ENCODE measurements at places on chromosomes 2 and 18. TPM values are rescaled to one million over a fixed set of nuclear protein-coding genes. Genes with fewer than 3 reads are reported as not detected.

DNA sequence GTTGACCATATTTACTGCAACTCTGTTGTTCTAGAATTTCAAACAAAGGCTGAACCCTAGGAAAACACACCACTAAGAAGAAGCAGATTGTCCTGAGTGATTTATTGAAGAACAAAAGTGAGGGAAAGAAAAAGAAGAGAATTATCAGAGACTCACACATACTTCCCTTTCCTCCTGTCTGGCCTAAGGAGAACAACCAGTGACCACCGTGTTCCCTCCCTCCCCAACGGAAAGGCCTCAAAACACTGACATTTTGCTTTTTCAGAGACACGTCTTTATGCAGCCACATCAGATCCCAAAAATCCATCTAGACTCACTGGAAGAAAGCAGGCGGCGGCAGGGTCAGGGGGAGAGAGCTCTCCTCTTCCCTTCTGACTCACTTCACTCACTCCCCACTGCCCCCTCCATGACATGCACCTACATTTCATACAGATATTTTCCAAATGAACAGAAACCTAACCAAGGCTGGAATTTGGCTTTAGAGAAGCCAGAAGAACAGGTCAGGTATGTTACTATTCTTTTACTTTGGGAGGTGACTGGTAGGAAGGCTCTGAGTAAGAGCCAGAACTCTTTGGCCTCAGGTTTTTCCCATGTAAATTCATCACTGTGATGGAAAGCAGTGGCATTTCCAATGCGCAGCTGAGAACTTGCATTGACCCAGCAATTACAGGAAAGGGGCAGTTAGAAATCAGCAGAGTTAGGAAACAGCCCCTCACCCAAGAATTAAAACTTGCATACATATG lies 169.9 kb downstream of the BCL11A start:
- H3K36me3 ChIP-seq: no peaks in the 10 kb centered on the region
- peaks cover 3% of the 10 kb centered on the region for H3K4me1 ChIP-seq
- H3K4me3 ChIP-seq: no peak overlapping the region
- DNase-seq: no peak
- no peak overlapping the region for H3K27ac ChIP-seq

DNA sequence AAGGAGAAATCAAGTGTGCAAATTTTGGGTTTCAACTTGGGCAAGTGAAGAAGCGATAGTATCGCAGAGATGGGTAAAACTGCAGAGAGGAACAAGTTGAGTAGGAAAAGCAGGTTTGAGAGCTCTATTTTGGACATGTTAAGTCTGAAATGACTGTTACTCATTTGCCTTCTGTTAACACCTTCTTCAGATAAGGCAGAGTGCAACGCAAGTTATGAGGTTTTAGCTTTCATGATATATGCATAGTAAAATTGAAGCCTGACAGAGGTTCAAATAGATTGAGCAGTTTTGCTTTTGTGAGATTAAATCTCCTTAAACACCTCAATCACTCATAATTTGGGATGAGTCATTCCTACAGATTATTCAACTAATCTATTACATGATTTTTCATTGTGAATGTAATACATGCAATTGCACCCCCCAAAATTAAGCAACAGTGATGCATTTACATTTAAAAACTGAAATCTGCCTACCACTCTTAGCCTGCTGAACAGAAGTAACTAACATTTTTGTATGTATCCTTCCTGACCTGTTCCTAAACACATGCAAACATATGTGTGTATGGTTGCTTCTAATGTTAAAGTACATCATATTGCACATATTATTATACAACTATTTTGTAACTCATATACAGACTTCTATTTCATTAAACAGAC lies 575.4 kb downstream of the ARHGAP15 start:
- no peak for DNase-seq
- H3K27ac ChIP-seq: no peak overlapping the region
- H3K4me3 ChIP-seq: no peak overlapping the region
- H3K36me3 ChIP-seq: no peaks in the 10 kb centered on the region

DNA sequence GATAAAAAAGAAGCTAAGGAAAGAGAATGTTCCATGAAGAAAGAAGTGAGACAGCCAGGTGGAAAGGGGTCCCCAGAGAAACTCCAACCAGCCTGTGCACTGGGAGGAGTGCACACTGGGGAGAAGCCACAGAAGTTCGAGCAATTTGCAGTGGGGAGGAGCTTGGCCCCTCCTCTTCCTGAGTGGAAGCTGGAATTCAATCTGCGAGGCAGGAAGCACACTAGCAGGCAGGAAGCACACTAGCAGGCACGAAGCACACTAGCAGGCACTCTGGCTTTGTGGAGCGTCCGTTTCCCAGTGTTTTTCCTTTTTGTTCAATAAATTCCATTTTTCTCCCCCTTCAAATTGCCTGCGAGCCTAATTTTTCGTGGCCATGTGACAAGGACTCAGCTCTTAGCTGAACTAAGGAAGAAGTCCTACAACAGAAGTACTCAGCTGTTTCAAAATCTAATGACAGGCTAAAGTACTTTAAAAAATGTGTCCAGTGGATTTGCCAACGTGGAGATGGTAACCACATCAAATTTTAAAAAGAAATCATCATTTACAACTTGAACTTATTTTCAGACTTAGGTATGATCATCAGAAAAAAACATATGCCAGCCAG lies 21.4 kb upstream of the SPIRE1 start:
- H3K36me3 ChIP-seq: peaks cover 42% of the 10 kb centered on the region
- no peak overlapping the region for H3K4me3 ChIP-seq
- no peak overlapping the region for H3K27ac ChIP-seq
- no peaks in the 10 kb centered on the region for H3K4me1 ChIP-seq

- no peaks in the 10 kb centered on the region for H3K27me3 ChIP-seq
- no peaks in the 10 kb centered on the region for H3K36me3 ChIP-seq
- no peak overlapping the region for H3K27ac ChIP-seq
- DNase-seq: no peak
These were observed 395.4 kb downstream of the EPHA4 start for GRCh38 chr2:221176667-221177066.

DNA sequence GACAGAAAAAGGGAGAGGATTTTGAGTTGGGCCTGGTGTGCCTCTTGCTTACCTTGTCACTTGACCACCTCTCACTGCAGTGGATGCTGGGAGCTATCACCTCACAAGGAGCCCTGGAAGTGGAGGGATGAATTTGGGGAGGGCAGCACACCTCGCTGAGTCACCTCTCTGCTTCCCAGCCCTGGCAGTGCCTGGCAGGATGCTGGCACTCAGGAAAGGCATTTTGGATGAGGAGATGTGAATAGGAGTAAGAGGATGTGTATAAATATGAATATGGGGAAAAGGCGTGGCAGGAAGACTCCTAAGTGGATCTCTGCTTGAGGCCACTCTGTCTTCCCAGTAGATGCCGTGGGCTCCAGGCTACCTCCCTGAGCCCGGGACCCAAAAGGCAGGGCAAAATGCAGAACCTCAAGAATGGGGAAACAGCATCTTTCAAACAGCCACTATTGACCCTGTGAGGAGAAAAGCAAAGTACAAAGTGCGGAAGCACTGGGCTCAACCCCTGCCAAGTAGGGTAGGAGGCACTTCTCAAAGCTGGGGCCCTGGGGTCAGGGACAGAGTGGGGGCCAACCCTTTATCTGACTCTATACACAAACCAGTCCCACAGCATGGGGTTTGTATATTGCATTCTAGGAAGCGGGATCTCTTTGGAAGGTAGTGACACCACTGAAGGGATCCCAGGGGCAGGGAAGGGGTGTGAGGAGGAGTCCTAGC lies 164.5 kb upstream of the GLI2 start:
- H3K4me3 ChIP-seq: no peak overlapping the region
- no peaks in the 10 kb centered on the region for H3K36me3 ChIP-seq
- H3K4me1 ChIP-seq: peaks cover 13% of the 10 kb centered on the region
- peaks cover 72% of the 10 kb centered on the region for H3K27me3 ChIP-seq

DNA sequence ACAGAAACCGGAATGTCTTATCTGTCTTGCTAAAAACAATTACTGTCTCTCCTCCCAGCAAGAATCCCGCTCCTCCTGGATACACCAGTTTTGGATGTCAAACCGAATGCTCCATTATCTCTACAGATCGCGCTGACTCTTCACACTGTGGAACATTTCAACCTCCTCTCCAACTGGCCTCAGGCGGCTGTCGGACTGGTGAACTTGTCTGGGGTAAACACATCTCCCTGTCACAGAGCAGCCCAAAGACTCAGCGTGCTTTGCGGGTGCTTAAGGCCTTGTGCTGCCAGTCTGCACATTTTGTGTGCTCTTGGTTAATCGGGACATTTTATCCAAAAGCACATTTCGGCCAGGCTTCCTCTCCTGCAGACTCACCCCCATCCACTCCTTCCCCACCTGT lies 173.1 kb downstream of the ICOS start:
- H3K27me3 ChIP-seq: no peaks in the 10 kb centered on the region
- H3K4me3 ChIP-seq: no peak overlapping the region
- no peaks in the 10 kb centered on the region for H3K4me1 ChIP-seq
- H3K27ac ChIP-seq: no peak overlapping the region
- H3K36me3 ChIP-seq: no peaks in the 10 kb centered on the region

GRCh38 chr18:36850527-36851201 lies 21.7 kb downstream of the KIAA1328 start:
- H3K36me3 ChIP-seq: no peaks in the 10 kb centered on the region
- no peak overlapping the region for H3K27ac ChIP-seq
- no peaks in the 10 kb centered on the region for H3K27me3 ChIP-seq
- no peaks in the 10 kb centered on the region for H3K4me1 ChIP-seq
- H3K4me3 ChIP-seq: no peak overlapping the region
- no peak for DNase-seq

DNA sequence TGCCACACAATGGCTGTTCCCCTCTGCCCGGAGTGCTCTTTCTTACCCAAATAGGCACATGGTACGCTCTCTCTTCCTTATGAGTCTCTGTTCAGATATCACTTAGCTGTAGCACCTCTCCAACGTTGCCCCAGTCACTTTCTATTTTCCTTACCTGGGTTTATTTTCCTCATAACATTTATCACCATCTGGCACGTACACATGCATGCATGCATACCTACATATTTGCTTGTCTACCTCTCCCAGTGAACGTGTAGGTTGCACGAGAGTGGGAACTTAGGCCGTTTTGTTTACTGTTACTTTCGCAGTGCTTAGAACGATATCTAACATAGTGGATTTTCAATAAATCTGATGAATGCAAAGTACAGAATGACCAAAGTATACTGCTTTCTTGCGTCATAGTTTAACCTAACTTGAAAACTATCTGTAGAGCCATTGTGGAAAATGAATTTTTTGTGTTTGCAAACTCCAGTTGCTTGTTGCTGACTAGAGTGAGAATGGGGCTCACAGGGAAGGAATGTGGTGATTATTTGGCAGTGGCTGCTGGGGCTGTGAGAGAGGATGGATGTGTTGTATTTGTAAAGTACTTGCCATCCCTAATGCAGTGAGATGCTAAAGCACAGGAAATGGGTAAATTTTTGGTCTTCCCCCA lies 47.1 kb downstream of the ACSL3 start:
- peak; percentile 80 for DNase-seq
- H3K4me3 ChIP-seq: no peak overlapping the region
- peaks cover 20% of the 10 kb centered on the region for H3K36me3 ChIP-seq
- H3K4me1 ChIP-seq: no peaks in the 10 kb centered on the region
- H3K27ac ChIP-seq: no peak overlapping the region

GRCh38 chr2:37665604-37666362 lies 5.7 kb downstream of the CDC42EP3 start:
- no peaks in the 10 kb centered on the region for H3K27me3 ChIP-seq
- H3K27ac ChIP-seq: no peak overlapping the region
- peaks cover 60% of the 10 kb centered on the region for H3K36me3 ChIP-seq
- H3K4me1 ChIP-seq: peaks cover 8% of the 10 kb centered on the region
- DNase-seq: no peak

GRCh38 chr2:213932-214693 lies 49.7 kb downstream of the SH3YL1 start:
- H3K27me3 ChIP-seq: peaks cover 16% of the 10 kb centered on the region
- H3K4me1 ChIP-seq: no peaks in the 10 kb centered on the region

Gene EDAR
- not detected for total RNA-seq

Gene TNFRSF11A
- 13.7 TPM for total RNA-seq

Gene MAPK4
- total RNA-seq: 1.4 TPM

Gene COLEC12
- 97.7 TPM for total RNA-seq

Gene HOXD8
- not detected for total RNA-seq

Gene RASGRP3
- total RNA-seq: not detected

All from endodermal cell (in vitro differentiated cells).